ENCODE measurements at places on chromosomes 7 and 10. TPM values are rescaled to one million over a fixed set of nuclear protein-coding genes. Genes with fewer than 3 reads are reported as not detected.

The SLC13A1 gene
- not detected for polyA plus RNA-seq

The HOXA1 gene
- polyA plus RNA-seq, result 1.6 TPM

The NKX1-2 gene
- not detected for polyA plus RNA-seq

The IKZF1 gene
- 3.5 TPM for polyA plus RNA-seq

DNA sequence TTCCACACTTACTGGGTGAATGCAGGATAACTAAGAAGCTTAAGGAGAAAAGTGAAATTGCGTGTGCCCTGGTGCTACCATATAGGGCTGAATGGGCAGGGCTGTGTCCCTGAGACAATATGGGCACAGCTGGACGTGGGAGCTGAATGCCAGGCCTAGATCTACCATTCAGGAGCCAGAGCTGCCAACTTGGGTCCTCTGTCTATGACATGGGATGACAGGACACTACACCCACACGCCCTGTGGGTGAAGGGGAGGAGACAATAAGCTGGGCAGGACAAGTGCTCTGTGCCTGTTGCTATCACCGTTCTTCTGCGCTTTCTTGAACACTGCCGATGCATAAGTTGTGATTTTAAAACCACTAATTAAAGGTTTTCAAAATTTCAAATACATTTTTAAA, 293.9 kb downstream of the TNS3 start:
- no peak for DNase-seq

GRCh38 chr7:151104411-151105235, 18.3 kb downstream of the AGAP3 start:
- DNase-seq, result no peak

GRCh38 chr10:80684259-80684658, 146.6 kb downstream of the SH2D4B start:
- DNase-seq, result no peak

DNA sequence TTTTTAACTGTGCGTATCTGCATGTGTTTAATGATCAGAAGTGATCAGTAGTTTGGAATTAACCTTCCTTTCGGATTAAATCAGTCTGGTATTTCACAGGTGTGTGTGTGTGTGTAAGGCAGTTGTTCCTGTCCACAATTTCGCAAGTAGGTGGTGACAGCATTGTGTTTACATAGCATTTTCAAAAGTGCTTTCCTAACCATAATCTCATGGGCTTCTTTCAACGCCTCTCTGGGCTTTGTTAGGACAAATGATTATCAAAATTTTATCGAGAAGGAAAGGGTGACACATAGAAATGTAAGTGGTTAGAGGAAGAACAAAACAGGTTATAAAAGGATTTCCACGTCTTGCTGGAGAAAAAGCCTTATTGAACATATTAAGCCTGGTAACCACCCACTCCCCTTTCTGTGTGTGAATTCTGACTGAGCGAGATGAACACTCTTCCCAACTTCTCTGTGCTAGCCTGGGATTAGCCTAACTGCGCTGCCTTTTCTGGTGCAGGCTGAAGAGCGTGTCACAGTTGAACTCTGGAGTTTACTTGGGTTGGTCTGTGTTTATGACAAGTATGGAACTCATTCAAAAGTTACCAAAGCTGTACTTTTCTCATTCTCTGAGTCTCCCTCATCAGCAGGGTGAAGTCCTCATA, 292.3 kb upstream of the PITRM1 start:
- no peak for DNase-seq

GRCh38 chr7:49773936-49774458, 559 bp downstream of the VWC2 start:
- no peak for DNase-seq

DNA sequence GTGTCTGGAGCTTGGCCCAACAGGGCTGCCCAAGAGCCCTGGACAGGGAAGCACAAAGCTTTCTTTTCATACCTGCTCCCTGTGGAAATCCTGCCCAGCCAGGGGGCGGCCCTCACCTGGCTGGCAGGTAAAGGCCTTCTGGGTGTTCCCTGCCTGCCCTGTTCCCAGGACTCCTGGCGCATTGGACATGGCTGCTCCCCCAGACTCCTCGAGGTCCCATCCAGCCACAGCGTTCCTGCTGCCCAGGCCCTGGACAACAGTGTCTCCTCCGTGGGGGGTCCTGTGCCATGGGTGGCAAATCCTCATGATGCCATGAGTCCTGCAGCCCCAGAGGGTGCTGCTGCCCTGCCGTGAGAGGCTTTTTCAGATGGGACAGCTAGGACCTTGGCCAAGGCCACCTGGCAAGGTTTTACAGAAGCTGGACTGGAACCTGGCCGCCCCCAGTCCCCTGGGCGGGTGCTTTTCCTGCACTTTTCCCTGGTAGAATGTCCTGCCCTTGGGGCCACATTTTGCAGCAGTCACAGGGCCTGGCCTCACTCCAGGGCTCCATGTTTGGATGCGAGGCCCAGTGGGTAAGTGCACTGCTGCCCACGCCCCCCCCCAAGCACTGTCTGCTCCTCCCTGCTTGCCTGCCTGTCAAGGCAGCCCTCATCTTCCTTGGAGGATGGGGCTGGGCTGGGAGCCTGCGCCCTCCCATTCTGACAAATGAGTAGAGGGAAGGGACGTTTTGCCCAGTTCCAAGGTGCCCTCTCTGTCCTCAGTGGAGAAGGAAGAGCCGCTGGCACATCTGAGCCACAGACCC, 60.7 kb downstream of the LHPP start:
- no peak for DNase-seq

DNA sequence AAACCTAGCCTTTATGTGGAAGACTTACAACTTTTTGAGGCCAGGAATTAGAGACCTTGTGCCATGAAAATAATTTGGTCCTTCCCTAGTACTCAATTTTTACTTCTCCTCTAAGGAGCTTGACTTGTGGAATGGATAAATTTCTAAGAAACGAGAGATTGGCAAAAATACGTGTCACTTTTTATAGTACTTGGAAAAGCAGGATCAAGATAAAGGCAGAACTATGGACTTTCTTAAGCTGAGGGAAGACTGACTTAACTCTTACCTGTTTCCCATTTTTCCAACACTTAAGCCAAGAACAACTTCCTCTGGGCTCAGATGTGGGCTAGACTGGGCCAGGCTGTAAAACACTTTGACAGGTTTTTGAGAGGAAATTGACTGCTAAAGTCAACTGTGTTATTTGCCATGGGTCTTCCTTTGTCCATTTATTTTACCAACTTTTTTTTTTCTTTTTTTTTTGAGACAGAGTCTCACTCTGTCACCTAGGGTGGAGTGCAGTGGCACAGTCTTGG, 2.0 kb upstream of the WBP1L start:
- no peak for DNase-seq

DNA sequence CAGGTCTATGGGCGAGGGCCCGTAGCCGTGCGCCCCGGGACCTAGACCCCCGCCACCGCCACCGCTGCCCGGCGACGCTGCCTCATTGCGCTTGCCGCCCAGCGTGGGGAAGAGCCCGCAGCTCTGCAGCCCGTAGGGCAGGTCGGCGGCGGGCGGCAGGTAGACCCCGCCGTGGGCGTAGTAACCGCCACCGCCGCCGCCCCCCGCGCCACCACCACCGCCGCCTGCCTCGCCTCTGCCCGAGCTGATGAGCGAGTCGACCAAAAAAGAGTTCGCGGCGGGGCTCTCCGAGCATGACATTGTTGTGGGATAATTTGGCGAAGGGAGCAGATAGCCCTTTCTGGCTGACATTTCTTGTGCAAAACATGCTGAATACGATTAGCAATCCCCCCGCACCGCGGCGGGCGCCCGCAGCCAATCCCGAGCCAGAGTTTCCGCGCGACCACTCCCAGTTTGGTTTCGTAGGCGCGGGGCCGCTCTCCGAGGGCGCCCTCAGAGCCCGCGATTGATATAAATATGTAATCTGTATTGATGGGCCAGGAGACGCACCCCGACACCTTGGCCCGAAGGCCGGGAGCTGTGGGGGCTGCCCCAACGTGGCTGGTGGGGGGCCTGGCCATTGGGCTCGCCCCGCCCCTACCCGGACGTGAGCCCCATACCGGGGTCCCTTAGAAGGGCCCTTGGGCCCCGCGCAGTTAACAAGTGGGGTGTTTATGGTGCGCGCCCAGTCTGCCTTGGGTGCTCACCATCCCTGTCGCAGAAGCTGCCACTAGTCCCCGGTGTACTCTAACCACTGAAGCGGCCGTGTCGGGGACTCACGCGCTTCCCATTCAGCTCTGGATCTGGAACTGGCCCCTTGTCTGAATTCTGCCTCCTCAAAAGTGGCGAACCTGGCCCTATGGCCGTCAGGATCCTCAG, at the start of gene HOXA10:
Gene HOXA10, minus strand, starts transcription at position 365 of the 918 bp plus-strand sequence. Its CDS starts 14 bp downstream, at position 351.
- DNase-seq, result no peak
